Transverse colon (tissue), 4 donors: ENCODE measurements at places on chromosomes 12 and 14. TPM values are rescaled to one million over a fixed set of nuclear protein-coding genes. Genes with fewer than 3 reads are reported as not detected.
A peak's percentile ranks its signal among the peaks of the same experiment; 100 is the strongest.

GRCh38 chr14:99067927-99068326 is 204.1 kb downstream of the BCL11B start:
- no peak overlapping the region for H3K27ac ChIP-seq
- no peaks in the 10 kb centered on the region for H3K27me3 ChIP-seq
- no peaks in the 10 kb centered on the region for H3K4me1 ChIP-seq

GRCh38 chr12:50195832-50196231 is 28.7 kb upstream of the CERS5 start:
- H3K4me1 ChIP-seq, result no peaks in the 10 kb centered on the region
- H3K27ac ChIP-seq, result no peak overlapping the region
- peaks cover 66% of the 10 kb centered on the region for H3K36me3 ChIP-seq
- H3K27me3 ChIP-seq, result no peaks in the 10 kb centered on the region
- H3K4me3 ChIP-seq, result no peak overlapping the region
- DNase-seq, result no peak

GRCh38 chr12:76025601-76026575 is 5.7 kb downstream of the PHLDA1 start:
- no peak for DNase-seq
- H3K4me3 ChIP-seq, result no peak overlapping the region
- no peaks in the 10 kb centered on the region for H3K36me3 ChIP-seq
- peaks cover 18% of the 10 kb centered on the region for H3K27me3 ChIP-seq
- H3K4me1 ChIP-seq, result peaks cover 23% of the 10 kb centered on the region

Gene PRICKLE1
- 1.2 TPM for total RNA-seq

Gene FGF6
- not detected for total RNA-seq

DNA sequence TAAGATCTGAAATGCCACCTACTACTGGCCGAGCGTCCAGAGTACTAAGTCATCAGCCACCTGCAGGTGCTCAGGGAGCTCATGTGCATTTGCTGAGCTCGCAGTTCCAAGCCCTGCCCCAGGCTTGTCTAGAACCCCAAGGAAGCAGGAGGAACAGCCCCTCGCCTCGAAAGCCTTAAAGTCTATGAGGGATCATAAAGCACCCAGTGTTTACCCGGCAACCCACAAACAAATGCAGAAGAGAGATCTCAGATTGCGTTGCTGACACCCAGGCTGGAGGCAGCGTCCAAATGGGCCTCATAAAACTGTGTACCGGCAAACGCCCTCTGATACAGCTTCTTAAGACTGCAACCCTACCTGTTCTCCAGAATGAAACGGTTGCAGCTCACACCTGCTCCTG is 6.8 kb downstream of the KDM2B start:
- peaks cover 14% of the 10 kb centered on the region for H3K4me1 ChIP-seq
- H3K27ac ChIP-seq, result no peak overlapping the region
- no peaks in the 10 kb centered on the region for H3K27me3 ChIP-seq
- peak; percentile 32 for DNase-seq

DNA sequence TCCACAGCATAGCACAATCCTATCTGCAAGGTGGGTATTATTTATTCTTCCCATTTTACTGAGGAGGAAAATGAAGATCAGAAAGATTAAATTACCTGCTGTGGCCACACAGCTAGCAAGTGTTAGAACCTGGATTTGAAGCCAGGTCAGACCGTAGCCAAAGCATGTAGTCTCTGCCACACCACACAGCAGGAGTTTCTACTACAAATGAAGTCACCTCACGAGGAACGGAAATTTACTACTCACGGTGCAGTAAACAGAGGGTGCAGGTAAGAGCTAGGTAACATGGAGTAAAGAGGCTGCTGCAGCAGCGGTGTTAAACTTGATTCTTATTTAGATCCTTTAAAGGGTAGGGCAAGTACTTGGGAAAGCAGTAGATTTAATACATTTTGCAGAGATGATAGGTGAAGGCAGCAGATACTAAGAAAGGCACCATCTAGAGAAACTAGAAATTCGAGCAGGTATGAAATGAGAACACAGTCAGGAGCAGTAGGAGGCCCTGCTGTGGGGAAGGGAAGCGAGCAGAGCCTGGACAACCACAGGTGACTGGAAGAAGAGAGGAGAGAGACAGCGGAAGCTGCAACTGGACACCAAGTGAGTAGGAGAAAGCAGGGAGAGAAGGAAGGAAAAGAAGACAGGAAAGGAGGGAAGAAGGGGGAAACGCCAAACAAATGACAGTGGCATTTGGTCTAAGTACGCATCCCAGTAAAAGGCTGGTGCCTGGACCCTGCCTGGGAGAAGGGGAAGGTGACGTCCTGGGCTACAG is 21.5 kb downstream of the SPTB start:
- no peaks in the 10 kb centered on the region for H3K36me3 ChIP-seq
- H3K4me1 ChIP-seq, result no peaks in the 10 kb centered on the region
- H3K4me3 ChIP-seq, result no peak overlapping the region
- no peak overlapping the region for H3K27ac ChIP-seq
- no peaks in the 10 kb centered on the region for H3K27me3 ChIP-seq
- DNase-seq, result no peak

DNA sequence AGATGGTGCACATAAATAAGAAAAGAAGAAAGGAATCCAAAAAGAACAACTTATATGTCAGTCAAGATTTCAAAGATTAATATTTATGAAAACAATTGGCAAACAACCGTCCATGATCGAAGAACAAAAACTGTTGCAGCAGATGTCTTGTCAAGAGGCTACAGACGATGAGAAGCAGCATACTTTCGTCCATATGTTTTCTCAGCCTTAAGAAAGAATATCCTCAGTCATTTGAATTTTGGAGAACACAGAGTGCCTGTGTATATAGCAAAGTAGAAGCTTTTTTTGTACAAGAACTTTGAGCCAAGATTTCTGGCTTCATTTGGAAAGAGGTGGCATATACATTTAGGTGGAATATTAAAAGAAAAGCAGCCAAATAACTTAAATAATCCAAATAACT is 297.2 kb downstream of the ITPR2 start:
- DNase-seq, result no peak
- H3K4me1 ChIP-seq, result no peaks in the 10 kb centered on the region
- H3K36me3 ChIP-seq, result no peaks in the 10 kb centered on the region
- H3K27ac ChIP-seq, result no peak overlapping the region

DNA sequence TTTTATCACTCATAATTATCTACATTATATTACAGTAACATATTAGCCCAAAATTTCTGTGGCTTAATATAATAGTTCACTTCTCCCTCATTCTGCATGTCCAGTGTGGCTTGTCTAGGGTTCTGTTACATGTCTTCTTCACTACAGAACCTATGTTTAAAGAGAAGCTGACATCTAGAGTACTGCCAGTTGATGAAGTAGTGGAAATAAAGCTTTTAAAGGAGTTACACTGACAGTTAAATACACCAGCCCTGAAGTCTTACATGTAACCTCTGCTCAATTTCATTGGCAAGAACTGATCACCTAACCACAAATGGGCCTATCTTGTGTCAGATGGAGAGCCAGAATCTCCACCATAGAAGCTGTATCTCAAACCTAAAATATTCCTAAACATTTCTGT is 32.9 kb downstream of the RPS6KA5 start:
- peak overlapping the region; percentile 49 for H3K27ac ChIP-seq
- no peaks in the 10 kb centered on the region for H3K36me3 ChIP-seq
- H3K4me1 ChIP-seq, result peaks cover 39% of the 10 kb centered on the region
- no peak for DNase-seq
- no peaks in the 10 kb centered on the region for H3K27me3 ChIP-seq
- no peak overlapping the region for H3K4me3 ChIP-seq

Gene ACRBP
- 2.9 TPM for total RNA-seq

DNA sequence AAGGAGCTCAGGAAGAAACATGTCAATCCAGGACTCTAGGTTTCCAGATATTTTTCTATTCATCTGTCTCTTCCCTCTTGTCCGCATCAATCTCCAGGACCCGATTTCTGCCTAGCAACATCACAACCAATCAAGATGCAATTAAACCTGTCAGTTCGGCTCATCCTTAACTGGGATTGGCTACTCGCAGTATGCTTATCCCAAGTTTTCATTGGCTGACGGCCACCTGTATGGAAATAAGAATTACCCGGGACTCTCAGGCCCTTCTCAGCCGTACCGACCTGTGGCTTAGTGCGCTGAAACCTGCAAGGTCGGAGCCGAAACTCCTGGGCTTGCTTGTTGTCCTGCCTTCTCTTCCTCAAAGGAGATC is 20.4 kb upstream of the ATP5MC2 start:
- peaks cover 97% of the 10 kb centered on the region for H3K27me3 ChIP-seq
- H3K4me3 ChIP-seq, result no peak overlapping the region
- H3K27ac ChIP-seq, result no peak overlapping the region
- H3K36me3 ChIP-seq, result no peaks in the 10 kb centered on the region
- peaks cover 13% of the 10 kb centered on the region for H3K4me1 ChIP-seq

GRCh38 chr12:77645966-77646598 is 184.6 kb upstream of the NAV3 start:
- H3K4me3 ChIP-seq, result no peak overlapping the region
- no peaks in the 10 kb centered on the region for H3K4me1 ChIP-seq

DNA sequence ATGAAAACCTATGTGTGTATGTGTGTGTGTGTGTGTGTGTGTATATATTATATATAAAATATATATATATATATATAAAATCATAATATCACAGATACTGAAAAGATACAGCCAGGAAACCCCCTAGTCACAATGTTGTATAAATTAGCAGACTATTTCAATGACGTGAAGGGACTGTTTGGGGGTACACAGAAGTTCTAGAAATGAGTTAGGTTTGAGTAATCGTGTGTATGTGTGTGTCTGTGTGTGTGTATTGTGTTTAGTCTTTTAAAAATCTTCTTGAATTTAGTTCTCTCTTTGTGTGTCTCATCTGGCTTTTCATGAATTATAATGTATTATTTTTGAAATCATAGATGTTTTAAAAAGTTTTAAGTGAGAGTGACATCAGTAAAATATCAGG is 21.9 kb downstream of the ADAM21 start:
- H3K36me3 ChIP-seq, result no peaks in the 10 kb centered on the region
- H3K27ac ChIP-seq, result no peak overlapping the region
- H3K27me3 ChIP-seq, result no peaks in the 10 kb centered on the region

Gene RPGRIP1
- total RNA-seq, result 0.48 TPM

Gene PRKD1
- total RNA-seq, result 6.4 TPM

- H3K4me3 ChIP-seq, result no peak overlapping the region
- peaks cover 17% of the 10 kb centered on the region for H3K4me1 ChIP-seq
- DNase-seq, result no peak
- H3K27ac ChIP-seq, result no peak overlapping the region
- H3K36me3 ChIP-seq, result peaks cover 61% of the 10 kb centered on the region
- no peaks in the 10 kb centered on the region for H3K27me3 ChIP-seq
These were observed 43.9 kb downstream of the IL31 start for GRCh38 chr12:122130150-122130549.

GRCh38 chr14:100777818-100778525 is 47.9 kb upstream of the MEG3 start:
- no peaks in the 10 kb centered on the region for H3K27me3 ChIP-seq
- no peak overlapping the region for H3K27ac ChIP-seq
- no peaks in the 10 kb centered on the region for H3K36me3 ChIP-seq
- no peak for DNase-seq

- no peak for DNase-seq
- H3K4me3 ChIP-seq, result no peak overlapping the region
- H3K36me3 ChIP-seq, result no peaks in the 10 kb centered on the region
- no peaks in the 10 kb centered on the region for H3K27me3 ChIP-seq
These were observed 488.5 kb upstream of the TBX3 start for GRCh38 chr12:115172521-115172920.

Gene SLC17A8
- 5.4 TPM for total RNA-seq

- H3K36me3 ChIP-seq, result no peaks in the 10 kb centered on the region
- H3K27ac ChIP-seq, result no peak overlapping the region
- DNase-seq, result no peak
- no peak overlapping the region for H3K4me3 ChIP-seq
- H3K27me3 ChIP-seq, result no peaks in the 10 kb centered on the region
- no peaks in the 10 kb centered on the region for H3K4me1 ChIP-seq
These were observed 18.1 kb upstream of the SPPL3 start for GRCh38 chr12:120922279-120922678.

GRCh38 chr12:99157946-99158345 is 489.6 kb upstream of the GARIN6 start:
- no peaks in the 10 kb centered on the region for H3K27me3 ChIP-seq
- H3K4me1 ChIP-seq, result no peaks in the 10 kb centered on the region
- no peaks in the 10 kb centered on the region for H3K36me3 ChIP-seq
- no peak for DNase-seq
- no peak overlapping the region for H3K4me3 ChIP-seq
- no peak overlapping the region for H3K27ac ChIP-seq

Gene LBHD2
- not detected for total RNA-seq

- no peak overlapping the region for H3K4me3 ChIP-seq
- no peaks in the 10 kb centered on the region for H3K27me3 ChIP-seq
- no peak overlapping the region for H3K27ac ChIP-seq
- no peak for DNase-seq
These were observed 21.6 kb downstream of the RFC5 start for GRCh38 chr12:118038137-118038536.

- no peaks in the 10 kb centered on the region for H3K27me3 ChIP-seq
- H3K4me1 ChIP-seq, result peaks cover 6% of the 10 kb centered on the region
- no peak overlapping the region for H3K4me3 ChIP-seq
- peak overlapping the region; percentile 86 for H3K27ac ChIP-seq
These were observed 6.2 kb downstream of the SLC41A2 start for GRCh38 chr12:104951759-104952509.

Gene PSME1
- total RNA-seq, result 38.8 TPM

Gene ADAM20
- 1.7 TPM for total RNA-seq

- no peaks in the 10 kb centered on the region for H3K36me3 ChIP-seq
- H3K27me3 ChIP-seq, result no peaks in the 10 kb centered on the region
- no peaks in the 10 kb centered on the region for H3K4me1 ChIP-seq
- no peak for DNase-seq
- H3K27ac ChIP-seq, result no peak overlapping the region
These were observed 49.7 kb upstream of the KCNH3 start for GRCh38 chr12:49489154-49489553.

GRCh38 chr14:105489542-105490266 is 1.3 kb upstream of the TEDC1 start:
- H3K27ac ChIP-seq, result peak overlapping the region; percentile 99
- peaks cover 48% of the 10 kb centered on the region for H3K4me1 ChIP-seq
- H3K27me3 ChIP-seq, result peaks cover 16% of the 10 kb centered on the region
- peak; percentile 93 for DNase-seq

DNA sequence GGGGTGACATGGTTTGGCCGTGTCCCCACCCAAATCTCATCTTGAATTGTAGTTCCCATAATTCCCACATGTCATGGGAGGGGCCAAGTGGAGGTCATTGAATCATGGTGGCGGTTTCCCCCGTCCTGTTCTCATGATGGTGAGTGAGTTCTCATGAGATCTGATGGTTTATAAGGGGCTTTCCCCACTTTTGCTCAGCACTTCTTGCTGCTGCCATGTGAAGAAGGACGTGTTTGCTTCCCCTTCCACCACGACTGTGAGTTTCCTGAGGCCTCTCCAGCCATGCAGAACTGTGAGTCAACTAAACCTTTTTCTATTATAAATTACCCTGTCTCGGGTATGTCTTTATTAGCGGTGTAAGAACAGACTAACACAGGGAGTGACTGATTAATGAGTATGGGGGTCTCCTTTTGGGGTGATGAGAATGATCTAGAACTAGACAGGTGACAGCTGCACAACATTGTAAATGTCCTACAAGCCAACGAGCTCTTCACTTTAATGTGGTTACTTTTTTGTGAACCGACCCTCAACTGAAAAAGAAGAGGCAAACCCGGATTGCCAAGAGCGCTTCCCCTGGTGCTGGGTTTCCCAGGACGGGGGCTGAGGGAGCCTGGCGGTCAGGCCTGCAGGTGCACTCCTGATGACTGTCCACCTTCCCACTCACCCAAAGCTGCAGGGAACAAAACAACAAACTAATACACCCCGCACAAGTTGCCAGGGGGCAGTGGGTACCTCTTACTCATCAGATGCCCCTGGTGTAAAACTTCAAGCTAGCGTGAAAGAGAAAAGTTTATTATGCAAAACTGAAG is 90.1 kb downstream of the NCOR2 start:
- DNase-seq, result no peak
- H3K36me3 ChIP-seq, result no peaks in the 10 kb centered on the region
- peaks cover 15% of the 10 kb centered on the region for H3K4me1 ChIP-seq
- no peak overlapping the region for H3K27ac ChIP-seq
- H3K27me3 ChIP-seq, result no peaks in the 10 kb centered on the region
